Stimulated activated CD4-positive, alpha-beta T cell treated with anti-CD3 and anti-CD28 coated beads, Interleukin-4, amount 100 ng/mL, for 48 hours (primary cell): ENCODE measurements at places on chromosomes 2 and 18.

- no peak for DNase-seq
These were observed 491.8 kb downstream of the KCNJ3 start for GRCh38 chr2:155190342-155190741.

GRCh38 chr18:7676253-7676873 lies 109.2 kb downstream of the PTPRM start:
- no peak for DNase-seq

- no peak for DNase-seq
These were observed 156.7 kb downstream of the EVA1A start for GRCh38 chr2:75403991-75404428.

- DNase-seq: no peak
These were observed 186.1 kb upstream of the STON1 start for GRCh38 chr2:48343571-48344440.

GRCh38 chr18:48940854-48941611 lies 9.7 kb downstream of the SMAD7 start:
- DNase-seq: no peak

DNA sequence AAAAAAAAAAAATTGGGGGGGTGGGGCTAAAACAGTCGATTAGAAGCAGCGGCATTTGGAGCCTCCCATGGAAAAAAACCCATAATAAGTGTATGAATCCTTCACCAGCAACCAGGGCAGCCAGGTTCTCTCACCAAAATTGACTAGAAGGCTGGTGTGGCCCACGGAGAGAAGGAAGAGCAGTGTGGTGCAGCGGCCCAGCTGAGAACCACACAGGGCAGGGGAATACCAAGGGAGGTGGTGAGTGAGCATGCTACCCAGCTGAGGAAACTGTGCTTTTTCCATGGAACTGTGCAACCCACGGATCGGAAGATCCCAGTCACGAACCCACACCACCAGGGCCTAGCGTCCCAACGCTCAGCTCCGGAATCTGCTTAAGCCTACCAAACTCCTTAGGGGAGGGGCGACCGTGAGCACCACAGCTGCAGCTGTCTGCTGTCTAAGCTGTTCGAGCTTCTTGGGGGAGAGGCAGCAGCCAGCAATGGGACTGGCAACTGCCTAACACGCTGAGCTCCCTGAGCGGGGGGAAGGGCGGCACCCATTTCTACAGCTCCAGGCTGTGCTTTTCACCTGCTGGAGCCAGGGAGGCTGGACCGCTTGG lies 1037.2 kb upstream of the ACVR2A start:
- DNase-seq: no peak

GRCh38 chr2:70959271-70959761 lies 19.1 kb upstream of the ANKRD53 start:
- no peak for DNase-seq

DNA sequence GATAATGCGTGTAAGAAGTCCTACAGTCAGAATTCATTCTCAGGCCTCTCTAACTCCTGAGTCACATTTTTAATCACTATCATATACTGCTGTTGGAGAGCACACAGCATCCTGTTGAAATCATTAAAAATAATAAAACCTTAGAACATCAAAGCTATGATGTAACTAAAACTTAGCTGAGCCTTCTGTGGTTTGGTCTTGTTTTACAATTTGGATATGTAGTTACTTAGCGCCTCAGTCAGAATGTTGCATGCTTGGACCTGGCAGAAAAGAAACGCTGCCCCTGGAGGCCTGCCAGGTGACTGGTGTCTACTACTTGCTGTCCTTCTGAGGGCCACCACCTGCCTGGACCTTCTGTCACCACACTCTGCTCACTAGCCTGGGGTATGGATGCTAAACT lies 261.1 kb upstream of the RASGRP3 start:
- DNase-seq: no peak

- DNase-seq: no peak
These were observed 13.2 kb upstream of the CD302 start for GRCh38 chr2:159811232-159811631.

DNA sequence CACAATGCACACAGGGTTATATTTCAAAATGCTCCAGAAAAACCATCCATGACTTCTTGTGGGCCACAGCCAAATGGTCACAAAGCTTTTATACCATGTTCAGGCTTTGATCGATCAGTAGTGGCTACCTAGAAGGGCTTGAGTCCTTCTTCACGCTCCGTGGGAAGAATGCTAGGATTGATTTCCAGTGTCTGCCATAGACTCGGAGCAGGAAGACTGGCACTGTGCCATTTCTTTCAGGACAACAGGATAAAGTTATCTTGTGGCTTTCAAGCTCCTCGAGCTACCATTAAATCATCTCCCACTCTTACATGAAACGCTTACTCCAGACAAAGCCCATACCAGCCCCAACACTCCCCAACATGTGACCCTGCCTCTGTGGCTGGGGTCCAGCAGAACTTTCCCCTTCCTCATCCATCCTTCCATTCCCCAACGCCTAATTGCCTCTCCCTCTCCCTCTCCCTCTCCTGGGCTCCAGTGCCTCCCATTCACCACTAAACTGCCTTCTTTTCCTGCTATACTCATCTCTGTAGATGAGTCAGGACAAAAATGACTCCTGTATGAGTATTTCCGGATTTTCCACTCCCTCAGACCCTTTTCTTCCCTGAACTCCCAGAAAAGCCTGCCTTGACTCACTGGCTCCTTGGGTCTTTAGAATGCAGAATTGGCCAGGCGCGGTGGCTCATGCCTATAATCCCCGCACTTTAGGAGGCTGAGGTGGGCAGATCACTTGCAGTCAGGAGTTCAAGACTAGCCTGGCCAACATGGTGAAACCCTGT lies 40.9 kb downstream of the ADD2 start:
- no peak for DNase-seq

- no peak for DNase-seq
These were observed 54.2 kb downstream of the CERS6 start for GRCh38 chr2:168510125-168510756.
